ENCODE measurements at places on chromosomes 5 and 9.

DNA sequence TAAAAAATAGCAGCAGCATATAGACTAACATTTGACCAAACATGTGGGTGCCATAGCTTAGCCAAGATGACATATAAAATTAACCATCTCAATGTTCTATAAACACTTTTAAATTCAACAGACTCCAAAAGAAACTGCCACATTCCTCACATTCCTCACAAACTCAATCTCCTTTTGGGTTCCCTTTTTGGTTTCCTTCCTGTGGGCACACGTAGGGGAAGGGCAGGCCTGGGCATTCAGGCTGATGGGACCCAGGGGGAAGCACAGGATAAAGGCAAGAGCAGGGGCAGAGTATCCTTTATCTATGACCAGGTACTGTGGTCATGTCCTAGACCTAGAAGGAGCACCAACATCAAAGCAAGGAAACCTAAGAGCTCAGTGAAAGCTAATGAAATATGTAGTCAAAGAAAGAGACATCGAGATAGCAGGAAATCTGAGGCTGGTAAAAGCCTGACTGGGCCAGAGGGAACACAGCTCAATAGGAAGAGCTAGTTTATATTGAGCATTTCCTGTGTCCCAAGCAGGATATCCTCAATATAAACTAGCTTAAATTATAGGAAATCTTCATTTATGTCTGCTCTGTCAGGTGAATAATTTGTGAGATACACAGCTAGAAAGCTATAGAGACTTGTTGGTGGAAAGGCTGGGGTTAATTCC, 13.6 kb upstream of the ERAP1 start:
- DNase-seq = no peak

- DNase-seq = no peak
Observed at GRCh38 chr5:112907166-112907631, 14.8 kb downstream of the REEP5 start.

DNA sequence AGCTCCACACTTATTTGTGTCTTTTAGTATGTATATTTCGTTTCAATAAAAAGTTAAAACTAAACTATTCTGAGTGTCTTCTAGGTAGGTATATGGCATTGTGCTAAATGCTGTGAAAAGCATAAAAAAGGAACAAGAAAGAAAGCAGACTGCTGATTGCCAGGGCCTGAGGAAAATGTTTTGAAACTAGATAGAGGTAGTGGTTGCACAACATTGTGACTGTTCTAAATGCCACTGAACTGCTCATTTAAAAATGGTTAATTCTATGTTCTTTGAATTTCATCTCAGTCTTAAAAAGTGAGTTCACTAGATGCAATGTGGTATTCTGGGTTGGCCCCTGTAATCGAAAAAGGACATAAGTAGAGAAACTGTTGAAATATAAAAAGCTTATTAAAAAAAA, 2.6 kb upstream of the ALAD start:
- no peak for DNase-seq

DNA sequence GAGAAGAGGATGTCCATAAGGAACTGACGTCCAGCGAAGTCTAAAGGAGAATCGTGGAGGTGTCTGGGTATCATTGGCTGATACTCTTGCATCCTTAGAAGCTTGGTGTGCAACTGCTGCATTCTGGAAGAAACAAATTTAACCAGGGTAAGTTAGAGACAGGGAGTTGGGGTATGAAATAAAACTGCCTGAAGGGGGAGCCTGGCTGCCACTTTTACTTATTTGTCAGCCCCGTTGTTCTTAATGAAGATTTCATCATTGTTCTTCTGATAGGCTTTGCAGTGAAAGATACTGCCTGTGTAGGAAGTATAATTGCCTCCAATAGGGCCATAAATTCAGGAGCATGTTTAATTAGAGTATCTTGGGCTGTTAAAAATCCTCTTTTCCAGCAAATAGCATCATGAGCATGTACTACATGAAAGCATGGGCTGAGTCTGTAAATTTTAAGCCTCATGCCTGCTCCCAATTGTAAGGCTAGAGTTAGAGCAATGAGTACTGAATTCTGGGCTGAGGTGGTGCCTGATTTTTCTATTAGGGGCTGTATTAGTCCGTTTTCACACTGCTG, 1264.5 kb upstream of the ACO1 start:
- peak; percentile 43 for DNase-seq

DNA sequence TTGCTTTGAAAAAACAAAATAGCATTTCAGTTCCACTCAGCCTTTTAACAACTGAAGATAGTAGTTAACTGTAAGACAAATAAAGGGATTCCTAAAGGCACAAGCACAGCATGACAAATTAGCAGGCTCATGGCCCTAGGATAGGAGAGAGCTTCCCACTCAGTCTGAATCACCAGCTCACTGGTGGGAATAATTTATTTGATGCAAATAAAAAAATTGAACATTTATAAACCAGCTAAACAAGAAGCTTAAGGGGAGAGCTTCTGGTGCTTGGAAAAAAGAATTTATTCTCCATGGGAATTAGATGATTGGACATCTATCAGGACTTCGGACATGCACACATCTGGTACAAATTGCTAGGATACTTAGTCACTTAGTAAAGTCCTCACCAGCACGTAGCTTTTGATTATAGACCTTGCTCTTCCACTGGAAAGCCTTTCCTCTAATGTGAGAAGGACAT, 294.1 kb upstream of the TNC start:
- DNase-seq = no peak
